ENCODE measurements at places on chromosomes 7 and 10.

DNA sequence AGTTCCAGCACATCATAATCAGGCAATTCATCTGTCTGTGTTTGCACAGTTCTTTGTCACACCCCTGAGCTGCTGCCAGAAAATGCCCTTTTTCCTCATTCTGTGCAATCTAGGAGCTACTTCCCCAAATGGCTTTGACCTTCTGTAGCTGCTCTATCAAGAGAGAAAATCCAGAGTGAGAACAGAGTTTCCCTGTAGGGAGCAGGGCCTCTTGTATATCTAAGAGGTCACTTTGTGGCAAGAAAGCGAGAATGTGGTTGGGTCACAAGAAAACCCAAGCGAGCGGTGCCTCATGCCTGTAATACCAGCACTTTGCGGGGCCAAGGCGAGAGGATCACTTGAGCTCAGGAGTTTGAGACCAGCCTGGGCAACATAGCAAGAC, 24.3 kb downstream of the SLC29A3 start:
- DNase-seq = no peak

DNA sequence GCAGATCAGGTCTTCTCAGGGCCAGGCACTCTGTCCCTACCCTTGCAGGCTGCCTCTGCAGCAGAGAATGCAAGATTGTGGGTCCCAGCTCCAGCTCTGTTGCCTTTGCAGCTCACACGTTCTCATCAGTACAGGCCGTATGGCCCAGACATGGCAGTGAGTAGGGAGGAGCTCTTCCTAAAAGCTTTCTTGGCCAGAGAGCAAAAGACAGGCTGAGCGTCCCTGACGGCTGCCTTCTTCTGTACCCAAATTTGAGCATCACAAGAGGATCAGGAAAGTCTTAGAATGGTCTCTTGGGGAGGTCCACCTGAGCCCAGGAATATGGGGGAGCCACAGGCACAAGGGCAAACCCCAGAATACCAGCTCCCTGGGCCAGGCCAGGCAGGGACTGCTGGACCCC, 266.3 kb upstream of the ZMIZ1 start:
- DNase-seq = no peak

- DNase-seq = no peak
Observed at GRCh38 chr10:29559996-29560395, 74.8 kb downstream of the SVIL start.

GRCh38 chr7:12655161-12655560, 32.3 kb upstream of the ARL4A start:
- no peak for DNase-seq

- no peak for DNase-seq
Observed at GRCh38 chr7:75049817-75050216, 23.8 kb downstream of the RCC1L start.

GRCh38 chr10:15348579-15348978, 22.5 kb downstream of the FAM171A1 start:
- no peak for DNase-seq

DNA sequence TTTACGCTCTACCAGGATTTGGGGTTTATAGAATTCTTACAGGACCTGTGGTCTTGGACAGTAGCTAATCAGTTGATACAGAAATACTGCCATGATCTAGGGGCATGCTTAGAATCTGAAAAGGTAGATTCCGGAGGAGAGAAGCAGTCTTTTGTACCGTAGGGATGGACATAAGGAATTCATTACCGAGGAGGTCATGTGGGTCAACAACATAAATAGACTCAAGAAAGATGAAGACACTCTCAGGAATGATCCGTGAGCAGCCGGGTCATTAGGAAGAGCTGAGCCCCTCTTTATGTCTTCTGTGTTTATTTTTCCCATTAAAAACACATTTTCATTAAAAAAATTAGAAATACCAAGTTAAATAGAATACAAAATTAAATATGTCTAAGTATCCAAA, 160.1 kb upstream of the TNS3 start:
- DNase-seq = no peak

DNA sequence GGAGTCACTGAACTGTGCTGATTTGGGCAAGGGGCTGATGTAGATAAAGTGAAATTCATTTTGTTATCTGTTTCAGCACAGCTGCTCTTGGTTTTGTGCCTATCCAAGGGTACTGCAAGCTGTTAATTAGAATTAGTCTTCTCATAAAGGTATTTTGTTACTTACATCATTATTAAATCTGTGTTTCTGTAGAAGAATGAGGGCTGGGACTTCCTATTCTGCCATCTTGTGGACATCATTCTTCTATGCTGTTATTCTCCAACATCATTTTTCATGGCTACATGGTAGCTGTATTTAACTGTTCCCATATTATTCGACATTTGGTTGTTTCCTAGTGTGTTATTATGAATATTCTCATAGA, 76.2 kb upstream of the CCDC71L start:
- DNase-seq = peak; percentile 18

DNA sequence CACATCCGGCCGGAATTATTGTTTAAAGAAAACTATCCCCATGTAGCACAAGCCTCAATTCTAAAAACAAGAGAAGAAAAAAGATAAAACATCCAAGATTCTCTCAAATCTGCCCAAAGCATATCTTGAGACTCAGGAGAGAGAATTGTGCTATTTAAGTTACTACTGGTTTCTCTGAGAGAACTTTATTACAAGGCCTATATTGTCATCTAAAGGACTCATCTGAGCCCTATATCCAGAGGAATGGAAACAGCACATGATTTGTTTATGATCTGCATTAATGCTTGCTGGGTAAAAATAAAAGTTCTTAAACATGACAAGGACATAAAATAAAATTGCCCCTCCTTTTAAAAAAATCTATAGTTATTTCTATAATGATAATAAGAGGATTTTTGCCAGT, 25.0 kb downstream of the LRRN3 start:
- no peak for DNase-seq

- no peak for DNase-seq
Observed at GRCh38 chr10:14820010-14820774, 17.6 kb downstream of the CDNF start.

GRCh38 chr10:119772334-119772733, 46.5 kb downstream of the INPP5F start:
- no peak for DNase-seq

GRCh38 chr10:122227754-122228153, 43.3 kb upstream of the BTBD16 start:
- DNase-seq = no peak

DNA sequence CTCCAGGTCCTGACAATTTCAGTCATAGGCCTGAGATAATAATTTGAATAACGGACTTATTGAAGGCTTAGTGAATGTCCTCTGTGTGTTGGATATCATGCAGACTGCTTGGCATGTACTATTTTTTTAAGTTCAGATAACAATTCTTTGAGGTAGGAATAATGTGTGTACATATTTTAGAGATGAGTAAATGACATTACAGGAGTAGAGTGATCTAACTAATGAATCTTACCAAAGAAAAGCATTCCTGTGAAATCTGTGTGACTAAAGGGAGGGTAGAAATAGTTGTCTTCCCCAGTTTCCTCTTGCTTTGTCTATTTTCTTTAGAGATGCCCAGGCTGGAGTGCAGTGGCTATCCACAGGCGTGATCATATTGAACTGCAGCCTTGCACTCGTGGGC, 391.8 kb upstream of the ETV1 start:
- no peak for DNase-seq

DNA sequence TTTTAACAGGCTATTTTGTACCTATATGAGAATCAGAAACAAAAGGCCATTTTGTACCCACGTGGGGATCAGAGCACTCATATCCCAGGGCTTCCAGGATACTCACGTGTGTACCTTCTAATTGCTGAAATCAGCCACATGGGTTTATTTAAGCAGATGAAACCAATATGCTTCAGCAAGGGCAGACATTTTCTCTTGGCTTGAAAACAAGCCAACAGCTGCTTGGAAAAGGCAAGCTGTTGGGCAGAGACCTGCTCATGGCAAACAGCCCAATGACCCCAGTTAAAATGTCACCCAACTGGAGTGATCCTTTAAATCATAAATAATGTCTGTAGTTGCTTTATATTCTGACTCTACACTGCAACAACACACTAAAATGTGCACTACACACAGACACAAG, 26.5 kb upstream of the TOMM7 start:
- no peak for DNase-seq

GRCh38 chr7:131602994-131603372, 46.6 kb upstream of the PODXL start:
- DNase-seq = no peak

- no peak for DNase-seq
Observed at GRCh38 chr10:119383174-119383856, 159.2 kb downstream of the RGS10 start.

DNA sequence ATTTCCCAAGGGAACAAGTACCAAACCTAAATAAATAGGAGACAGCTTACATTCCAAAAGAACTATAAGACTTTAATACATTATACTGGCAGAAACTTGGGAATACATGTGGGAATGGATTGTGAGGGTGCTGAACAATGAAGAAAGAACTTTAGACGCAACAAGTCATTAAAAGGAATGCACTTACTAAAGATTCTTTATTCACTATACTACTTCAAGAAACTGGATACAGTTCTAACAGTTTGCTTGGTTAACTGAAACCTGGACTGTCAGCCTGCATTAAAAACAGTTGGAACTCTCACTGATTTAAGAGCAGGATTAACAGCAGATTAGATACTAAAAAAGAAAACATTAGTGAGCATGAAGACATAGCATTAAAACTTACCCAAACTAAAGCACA, 12.0 kb downstream of the CACUL1 start:
- no peak for DNase-seq

DNA sequence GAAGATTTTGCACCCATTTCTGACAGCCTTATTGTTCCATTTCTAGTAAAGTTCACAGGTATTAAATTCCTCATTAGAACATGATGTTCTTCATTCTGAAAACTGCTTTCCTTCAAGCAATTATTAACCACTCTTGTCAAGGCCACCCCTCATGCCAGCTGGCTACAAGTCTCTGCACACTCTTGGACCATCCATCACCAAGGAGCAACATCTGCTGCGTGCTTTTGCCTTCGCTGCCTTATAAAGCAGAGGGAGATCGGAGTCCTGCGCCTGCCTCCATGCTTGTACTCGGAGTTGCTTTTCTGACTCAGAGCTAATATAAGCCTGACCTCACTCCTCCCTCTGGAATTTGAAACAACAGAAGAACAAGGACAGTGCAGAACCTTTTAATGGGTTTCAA, 529.9 kb upstream of the DPP6 start:
- DNase-seq = no peak

DNA sequence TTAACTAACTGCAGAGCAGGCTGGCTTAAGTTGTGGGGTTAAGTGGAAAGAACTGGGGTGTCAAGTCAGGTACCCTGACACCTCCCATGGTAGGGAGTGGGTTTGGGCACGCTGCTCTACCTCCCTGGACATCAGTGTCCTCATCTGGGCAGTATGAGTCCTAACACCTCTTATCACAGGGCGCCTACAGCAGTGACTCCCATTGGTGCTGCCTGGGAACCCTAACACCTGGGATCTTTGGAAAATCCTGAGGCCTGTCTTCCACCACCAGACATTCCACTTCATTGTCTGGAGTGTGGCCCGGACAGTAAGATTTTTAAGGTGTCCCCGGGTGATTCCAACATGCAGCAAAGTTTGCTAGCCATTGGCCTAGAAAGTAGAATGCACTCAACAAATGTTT, 239.1 kb downstream of the SKAP2 start:
- DNase-seq = no peak

DNA sequence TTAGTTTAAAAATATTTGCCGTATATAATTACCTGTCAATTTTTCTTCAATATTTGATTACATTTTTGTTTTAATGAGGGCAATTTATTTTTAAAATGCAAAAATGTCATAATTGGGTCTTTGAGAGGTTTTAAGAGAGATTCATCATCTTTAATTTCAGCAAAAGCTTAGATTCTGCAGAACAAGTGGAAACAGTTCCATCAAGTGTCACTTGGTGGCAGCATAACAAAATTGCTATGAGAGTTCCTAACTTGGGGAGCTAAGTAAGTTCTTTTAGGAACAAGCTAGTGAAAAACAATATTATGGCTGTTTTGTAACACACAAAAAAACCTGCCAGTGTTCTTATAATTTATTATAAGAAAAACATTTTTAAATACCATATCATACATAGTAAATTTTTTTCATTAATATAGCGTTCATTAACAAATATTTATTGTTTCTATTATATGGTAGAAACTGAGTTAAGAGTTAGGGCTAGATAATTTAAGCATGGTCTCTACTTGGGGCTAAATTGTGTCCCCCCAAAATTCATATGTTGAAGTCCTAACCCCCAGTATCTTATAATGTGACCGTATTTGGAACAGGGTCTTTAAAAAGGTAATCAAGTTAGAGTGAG, 155.2 kb downstream of the MAGI2 start:
- DNase-seq = no peak

GRCh38 chr10:14617852-14618251, 156.8 kb downstream of the FAM107B start:
- no peak for DNase-seq

DNA sequence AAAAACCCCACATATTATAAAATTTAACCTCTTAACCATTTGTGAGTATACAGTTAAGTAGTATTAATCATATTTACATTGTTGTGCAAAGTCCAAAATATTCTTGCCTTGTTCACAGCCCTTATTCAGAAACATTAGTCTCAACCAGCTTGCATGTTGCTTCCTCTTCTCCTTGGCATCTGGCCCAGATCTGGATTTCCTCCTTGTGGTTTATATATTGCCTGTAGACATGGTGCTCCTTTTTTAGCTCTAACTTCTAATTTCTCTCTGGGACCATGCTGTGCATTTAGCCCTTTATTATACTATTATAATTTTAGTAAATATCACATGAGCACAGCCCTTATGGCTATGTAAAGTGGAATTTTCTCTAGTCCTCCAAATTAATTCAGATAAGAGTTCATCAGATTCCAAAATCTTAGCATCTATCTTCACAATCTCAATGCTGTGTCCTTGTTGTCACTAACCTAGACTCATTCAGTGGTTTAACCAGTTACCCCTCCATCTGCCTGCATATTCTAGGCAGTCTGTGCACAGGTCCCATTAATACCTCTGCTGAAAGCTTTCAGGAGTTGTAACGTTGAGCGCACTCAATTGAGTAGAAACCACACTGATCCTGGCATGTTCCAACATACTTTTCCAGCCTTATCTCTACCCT, 7.9 kb downstream of the CPED1 start:
- DNase-seq = peak; percentile 91

GRCh38 chr7:26145238-26145637, 6.8 kb upstream of the NFE2L3 start:
- no peak for DNase-seq

DNA sequence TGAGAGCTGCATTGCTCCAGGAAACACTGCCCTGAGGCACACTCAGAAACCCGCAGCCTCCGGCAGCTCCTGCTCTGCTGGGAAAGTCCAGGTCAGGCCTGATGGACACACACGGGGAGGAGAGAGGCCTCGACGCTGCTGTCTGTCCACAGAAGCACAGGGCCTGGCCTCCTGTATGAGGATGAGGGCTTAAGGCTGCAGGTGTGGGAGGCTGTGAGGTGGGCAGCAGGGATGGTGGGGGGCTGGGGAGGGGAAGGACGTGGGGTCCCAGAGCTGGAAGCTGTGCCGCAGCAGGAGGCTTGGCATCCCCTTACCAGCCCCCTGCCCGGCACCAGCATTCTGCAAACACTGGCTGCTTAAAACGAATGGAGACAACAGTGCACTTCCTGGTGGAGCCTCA, 186.2 kb downstream of the DNAJB6 start:
- DNase-seq = no peak

GRCh38 chr7:51015581-51015980, 232.9 kb upstream of the GRB10 start:
- DNase-seq = no peak

Data from fibroblast of skin of left biceps (primary cell).